Activated naive CD4-positive, alpha-beta T cell treated with anti-CD3 and anti-CD28 coated beads for 36 hours (primary cell): ENCODE measurements at places on chromosomes 1 and 21.

DNA sequence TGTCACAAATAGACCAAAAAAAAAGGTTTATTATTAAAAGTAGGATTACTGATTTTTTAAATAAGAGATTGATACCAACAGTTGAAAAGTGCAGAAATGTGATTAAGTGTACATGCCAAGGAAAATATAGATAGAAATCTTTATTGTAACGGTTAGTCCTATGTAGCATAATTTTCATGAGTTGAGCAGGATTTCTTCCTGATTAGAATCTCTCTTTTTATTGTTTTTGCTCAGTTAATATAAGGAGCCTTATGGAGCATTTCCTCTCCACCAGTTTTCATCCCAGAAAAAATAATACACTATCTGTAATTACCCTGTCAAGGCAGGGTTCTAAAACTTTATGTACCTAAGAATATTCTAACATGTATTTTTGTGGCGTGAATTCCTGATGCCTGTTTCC lies 23.4 kb downstream of the CAPZA1 start:
- no peak for DNase-seq

DNA sequence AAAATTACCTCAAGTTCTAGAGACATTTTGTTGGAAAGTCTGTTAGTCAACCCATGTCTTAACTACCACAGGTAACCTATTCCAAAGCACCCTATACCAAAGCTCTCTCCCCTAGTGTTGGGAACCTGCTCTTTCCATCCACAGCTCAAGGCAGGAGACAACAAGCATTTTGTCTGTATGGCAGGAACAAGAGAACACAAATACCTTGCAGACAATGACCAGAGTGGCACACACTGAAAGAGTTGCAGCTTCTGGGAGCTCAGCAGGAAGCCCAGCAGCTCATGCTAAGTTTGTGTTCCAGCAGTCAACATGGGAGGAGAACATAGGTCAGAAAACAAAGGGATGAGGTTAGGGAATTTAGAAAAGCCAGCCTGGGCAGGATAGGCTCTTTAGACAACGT lies 300.8 kb downstream of the HHIPL2 start:
- DNase-seq, result no peak

GRCh38 chr1:38133304-38133703 lies 86.7 kb upstream of the POU3F1 start:
- DNase-seq, result no peak

- DNase-seq, result no peak
Observed at GRCh38 chr1:165563551-165563950, 19.8 kb downstream of the LRRC52 start.

GRCh38 chr1:213032651-213033050 lies 17.0 kb upstream of the ANGEL2 start:
- no peak for DNase-seq
